ENCODE measurements at places on chromosomes 6 and 20.

DNA sequence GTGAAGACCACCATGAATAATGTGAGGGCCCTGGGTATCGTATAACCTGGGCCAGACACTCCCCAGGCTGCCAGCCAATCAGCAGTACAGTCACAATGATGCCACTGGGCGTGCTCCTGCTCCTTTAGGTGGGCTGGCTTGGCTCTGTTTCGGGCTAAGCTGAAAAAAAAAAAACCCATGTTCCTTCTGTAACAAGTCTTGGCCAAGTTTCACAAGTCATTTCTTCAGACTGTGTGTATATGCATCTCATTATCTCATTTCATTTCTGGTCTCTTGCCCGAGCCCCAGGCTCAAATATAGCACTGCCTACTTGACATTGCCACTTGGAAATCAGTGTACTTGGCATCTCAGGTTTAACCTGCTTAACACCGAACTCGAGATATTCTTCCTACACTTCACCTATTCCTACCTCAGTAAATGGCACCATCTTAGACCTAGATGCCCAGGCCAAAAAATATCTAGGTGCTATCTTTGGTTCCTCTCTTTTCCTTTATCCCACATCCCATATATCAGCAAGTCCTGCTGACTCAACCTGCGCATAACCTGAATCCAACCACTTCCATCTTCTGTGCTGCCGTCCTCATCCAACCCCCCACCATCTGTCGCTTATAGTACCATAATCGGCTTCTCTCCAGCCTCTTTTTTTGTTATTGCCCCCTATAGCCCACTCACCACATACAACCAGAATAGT is 1.8 kb downstream of the UQCC2 start:
- DNase-seq: no peak

DNA sequence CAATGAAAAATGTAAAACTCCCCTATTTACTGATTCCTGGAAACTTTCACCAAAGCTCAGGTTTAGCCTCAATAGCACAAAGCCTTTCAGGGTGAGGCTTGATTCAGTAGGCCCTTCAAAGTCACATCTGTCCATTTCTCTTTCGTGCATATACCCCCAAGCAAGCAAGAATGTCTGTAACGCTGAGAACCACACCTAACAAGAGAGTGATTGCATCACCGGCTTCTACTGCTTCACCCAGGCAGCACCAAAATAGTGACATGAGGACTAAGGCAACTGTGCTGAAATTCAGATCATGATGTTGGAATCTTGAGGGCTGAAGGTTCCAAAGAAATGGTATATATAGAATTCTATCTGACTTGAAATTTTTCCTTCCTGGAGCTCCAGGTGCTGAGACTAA is 26.1 kb downstream of the CGA start:
- DNase-seq: no peak

DNA sequence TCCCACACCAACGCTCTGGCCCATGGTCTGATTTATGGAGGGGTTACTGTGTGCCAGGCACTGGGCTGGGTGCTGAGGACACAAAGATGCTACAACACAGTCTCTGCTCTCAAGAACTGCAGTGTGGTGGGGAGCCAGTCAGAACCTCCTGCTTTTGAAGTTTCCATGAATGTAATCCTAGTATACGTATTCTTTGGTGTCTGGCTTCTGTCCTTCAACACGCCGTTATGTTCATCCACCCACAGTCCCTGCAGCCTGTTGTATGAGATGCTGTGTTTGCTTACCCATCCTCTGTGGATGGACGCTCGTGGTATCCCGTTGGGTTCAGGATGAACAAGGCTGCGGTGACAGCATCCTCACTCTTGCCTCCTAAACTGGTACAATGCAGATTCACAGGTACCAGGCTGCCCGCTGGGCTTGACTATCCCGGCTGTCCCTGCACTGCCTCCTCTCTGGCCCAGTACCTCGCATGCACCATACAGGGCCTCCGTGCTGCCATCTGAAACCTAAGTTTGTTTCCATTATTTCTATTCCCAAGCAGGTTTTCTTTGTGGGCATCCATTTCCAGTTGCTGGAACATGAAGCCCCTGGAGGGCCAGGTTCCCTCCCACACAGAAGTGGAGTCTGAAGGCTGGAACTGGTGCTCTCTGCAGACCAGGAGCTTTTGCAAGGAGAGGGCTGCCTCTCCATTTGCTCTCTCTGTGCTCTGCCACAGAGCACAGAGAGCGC is 364.5 kb downstream of the ZFAND3 start:
- DNase-seq: no peak

- DNase-seq: no peak
These were observed 7.2 kb downstream of the FOXC1 start for GRCh38 chr6:1616701-1617463.

DNA sequence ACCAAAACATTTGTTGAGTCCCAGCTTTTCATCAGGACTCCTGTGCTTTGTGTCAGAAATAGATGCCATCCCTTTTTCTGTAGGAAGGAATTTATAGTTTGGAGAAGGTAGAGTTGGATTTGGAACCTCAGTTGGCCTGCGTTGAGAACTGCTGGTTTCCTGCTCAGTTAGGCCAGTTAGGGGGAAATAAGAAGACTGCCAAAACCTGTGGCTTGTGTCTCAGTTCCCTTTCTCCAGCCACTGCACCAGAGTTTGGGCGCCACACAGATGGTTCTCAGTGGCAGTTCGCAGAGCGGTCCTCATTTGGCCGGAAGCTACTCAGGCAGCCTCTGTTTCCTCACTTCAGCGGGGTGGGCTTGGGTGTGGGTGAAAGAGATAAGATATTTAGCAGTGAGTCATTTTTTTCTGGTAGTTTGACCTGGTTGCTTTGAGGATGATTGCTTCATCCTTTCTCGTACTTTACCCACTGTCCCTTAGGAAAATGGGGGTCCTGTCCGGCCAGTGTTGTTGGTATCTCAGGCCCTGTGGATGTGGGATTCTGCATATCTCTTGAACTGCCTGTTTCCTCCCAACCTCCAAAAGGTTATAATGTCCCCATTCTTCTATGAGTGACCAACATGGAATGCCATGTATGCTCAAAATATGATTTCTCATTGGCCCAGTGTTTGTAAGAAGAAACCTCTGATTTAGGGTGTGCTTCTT is 53.7 kb downstream of the JARID2 start:
- DNase-seq: peak; percentile 80

DNA sequence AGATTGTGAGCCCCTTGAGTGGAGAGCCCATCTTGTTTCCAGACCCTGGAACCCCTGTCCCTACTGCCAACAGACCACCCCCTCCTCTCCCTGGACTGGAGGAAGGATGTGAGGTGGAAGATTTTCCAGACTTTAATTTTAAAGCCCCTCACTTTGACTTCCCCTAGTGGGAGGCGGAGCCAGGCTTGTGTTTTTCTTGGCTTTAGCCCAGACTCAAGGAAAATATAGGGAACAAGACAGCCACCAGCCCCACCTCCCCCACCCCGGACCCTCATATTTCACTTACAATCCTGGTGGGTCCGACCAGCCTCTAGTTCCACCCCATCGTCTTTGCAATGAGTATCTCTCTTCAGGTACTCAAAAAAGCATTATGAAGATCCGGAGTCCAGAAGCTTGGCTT is 40.8 kb downstream of the NCR2 start:
- no peak for DNase-seq

DNA sequence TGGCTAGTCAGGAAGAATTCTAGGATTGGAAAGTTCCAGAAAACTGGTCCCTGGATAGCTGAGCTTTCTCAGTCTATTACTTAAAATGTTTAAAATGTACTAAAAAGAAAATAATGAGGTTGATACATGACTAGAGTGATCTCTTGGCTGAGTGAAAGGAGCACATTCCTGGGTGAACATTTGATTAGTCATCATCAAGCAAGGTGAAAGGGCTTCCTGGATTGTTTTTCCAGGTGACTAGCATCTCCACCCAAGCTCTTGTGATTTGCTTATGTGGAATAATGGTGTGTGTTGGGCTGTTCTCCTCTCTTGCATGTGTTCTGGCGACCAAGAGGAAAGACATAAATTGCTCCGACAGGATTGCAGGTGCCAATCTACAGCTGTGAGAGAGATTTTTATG is 42.9 kb downstream of the PKIB start:
- DNase-seq: no peak

GRCh38 chr6:46302176-46302575 is 131.4 kb upstream of the ENPP5 start:
- DNase-seq: no peak

DNA sequence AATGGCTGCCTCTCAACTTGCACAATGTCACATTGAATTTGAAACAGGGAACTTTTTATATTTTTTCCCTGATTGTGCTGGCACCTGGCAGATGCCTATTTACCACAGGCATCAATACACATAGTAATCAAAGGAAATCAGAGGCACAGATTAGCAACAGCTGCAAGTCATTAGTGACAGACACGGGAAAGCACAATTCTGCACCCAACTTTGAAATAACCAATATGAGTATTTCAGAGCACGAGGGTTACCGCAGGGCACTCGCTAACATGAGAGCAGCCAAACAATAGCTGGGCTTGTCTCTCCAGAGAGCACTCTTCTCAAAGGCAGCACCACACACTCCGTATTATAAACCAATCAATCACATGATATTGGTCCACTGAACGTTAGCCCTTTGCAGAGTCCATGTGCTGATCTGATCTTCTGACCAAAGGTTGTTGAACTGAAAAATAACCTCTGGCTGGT is 149.5 kb downstream of the RNF144B start:
- DNase-seq: no peak

GRCh38 chr6:13405961-13406477 is 77.7 kb upstream of the TBC1D7 start:
- no peak for DNase-seq

- DNase-seq: no peak
These were observed 85.7 kb upstream of the DOK5 start for GRCh38 chr20:54389596-54390280.

DNA sequence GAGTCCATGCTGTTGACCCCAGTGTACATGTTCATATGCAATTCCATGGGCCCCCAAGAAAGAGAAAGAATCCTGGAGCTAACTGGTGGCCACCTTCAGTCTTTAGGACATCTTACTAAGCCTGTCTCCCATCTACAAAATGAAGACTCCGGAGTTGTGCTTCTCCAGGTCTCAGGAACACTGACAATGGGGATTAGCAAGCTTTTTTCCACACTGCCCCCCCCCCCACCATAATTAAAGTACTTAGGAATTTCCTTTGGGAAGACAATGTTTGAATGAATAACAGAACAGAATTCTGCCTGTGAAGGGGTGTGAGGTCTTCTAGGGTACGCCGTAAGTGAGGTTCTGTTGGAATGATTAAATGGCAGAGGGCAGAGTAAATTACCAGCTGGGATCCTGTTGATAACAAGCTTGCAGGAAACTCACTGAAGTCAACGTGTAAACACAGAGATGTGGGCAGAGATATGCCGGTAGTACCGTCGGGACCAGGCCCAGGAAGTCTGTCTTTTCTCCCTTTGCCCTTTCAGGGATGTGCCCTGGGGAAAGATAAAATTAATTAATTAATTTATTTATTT is 63.1 kb downstream of the ANKRD6 start:
- DNase-seq: no peak

GRCh38 chr20:59403962-59404314 is 103.5 kb downstream of the EDN3 start:
- no peak for DNase-seq

- DNase-seq: no peak
These were observed 17.4 kb downstream of the TBC1D20 start for GRCh38 chr20:444862-445426.

- DNase-seq: no peak
These were observed 10.5 kb upstream of the TBX18 start for GRCh38 chr6:84774985-84775284.

DNA sequence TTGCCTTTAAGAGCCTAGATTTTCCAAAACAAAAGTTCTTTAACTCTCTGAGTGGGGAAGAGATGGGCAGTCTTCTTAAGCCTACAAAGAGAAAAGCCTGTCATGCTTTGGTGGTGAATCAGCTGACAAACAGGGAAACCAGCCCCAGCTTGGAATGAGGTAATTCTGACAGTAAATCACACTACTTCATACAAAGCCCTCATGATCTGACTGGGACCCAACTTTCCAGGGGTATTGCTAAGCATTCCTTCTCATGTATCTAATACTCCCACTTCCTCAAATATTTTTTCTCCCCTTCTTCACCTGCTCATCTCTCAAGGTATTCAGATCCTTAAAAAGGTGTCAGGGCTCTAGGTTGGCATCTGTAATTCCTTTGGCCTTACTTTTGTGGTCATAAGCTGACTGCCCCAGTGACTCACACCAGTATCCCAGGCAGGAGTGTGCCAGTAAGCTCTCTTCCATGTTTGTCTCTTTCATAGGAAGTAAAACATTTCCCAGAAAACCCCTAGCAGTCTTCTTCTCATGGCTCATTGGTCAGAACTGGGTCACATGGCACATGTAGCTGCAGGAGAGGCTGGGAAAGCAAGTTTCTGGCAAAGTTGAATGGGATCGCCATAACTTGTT is 15.0 kb upstream of the TBC1D22B start:
- no peak for DNase-seq

GRCh38 chr6:81451787-81452186 is 300.7 kb downstream of the TENT5A start:
- DNase-seq: no peak

- DNase-seq: no peak
These were observed 13.2 kb upstream of the MAP3K4 start for GRCh38 chr6:160978141-160978901.

- DNase-seq: no peak
These were observed 25.3 kb downstream of the MDFI start for GRCh38 chr6:41663568-41663967.

DNA sequence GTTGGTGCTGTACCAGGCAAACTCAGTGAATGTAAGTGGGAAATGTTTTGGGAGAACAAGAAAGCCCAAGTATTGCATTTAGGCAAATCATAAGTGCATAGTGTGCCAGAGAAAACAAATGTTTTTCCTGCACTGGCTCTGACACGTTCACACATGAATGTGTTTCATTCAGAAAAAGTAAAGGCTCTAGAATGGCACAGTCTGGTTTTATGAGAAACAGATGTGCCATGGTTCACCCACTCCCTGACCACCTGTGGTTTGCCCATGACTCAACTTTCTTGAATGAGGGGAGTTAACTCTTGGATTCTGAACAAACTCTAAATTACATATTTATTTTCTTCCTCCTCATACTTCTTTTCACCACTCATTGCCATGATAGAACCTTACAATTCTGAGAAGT is 126.9 kb downstream of the KCNQ5 start:
- DNase-seq: no peak
